Fibroblast of skin of left quadriceps (primary cell): ENCODE measurements at places on chromosomes 1 and 21.

GRCh38 chr1:99850459-99851291, 514 bp downstream of the AGL start:
- no peak for DNase-seq

- no peak for DNase-seq
Measured at GRCh38 chr21:18553786-18554185, 150.2 kb upstream of the TMPRSS15 start.

- DNase-seq: no peak
Measured at GRCh38 chr21:44875316-44875700, 1.8 kb upstream of the PTTG1IP start.

DNA sequence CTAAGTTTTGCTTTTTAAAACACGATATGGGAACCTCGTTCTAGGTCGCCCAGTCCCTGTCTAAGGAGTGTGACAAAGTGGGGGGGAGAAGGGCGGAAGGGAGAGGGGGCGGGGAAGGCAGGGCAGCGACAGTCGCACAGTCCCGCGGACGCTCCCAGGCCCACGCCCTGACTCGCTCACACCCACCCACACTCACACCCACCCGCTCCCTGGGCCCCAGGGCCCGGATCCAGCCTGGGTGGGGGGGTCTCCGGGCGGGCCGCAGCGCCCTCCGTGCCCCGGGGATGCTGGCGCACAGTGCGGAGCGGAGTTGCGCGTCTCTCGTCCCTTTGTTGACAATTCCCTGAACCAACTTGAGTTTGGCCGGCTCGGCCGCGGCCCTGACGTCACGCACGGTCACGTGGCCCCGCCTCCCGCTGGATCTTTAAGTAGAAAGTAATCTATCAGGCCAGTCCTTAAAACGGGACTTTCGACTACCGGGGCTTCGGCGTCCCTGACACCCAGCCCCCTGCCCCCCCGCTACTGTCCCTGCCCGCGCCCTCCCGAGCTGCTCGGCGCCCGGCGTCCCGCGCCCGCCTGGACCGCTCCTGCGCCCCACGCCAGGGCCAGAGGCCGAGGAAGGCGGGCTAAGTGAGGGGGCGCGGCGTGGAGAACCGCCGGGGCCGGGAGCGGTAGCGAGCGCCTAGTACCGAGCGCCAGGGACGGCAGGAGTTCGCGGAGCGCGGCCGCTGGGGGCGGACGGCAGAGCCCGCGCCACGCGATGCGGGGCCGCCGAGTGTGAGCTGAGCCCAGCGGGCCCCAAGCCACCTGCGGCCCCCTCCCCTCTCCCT, at the start of gene FOXD3:
Gene FOXD3, plus strand, starts transcription at position 454 of the 830 bp plus-strand sequence. CDS start 492 bp downstream, outside the sequence.
- DNase-seq: no peak
